Fibroblast of gingiva (primary cell): ENCODE measurements at places on chromosomes 16 and 17.
A peak's percentile ranks its signal among the peaks of the same experiment; 100 is the strongest.

GRCh38 chr16:2092256-2092620, 43.5 kb downstream of the PKD1 start:
- DNase-seq: no peak

GRCh38 chr16:12793865-12794240, 9.8 kb downstream of the CPPED1 start:
- no peak for DNase-seq

GRCh38 chr17:3965118-3965800, 1.0 kb upstream of the ATP2A3 start:
- peak; percentile 20 for DNase-seq

GRCh38 chr16:78515421-78515820, 416.0 kb downstream of the WWOX start:
- no peak for DNase-seq

DNA sequence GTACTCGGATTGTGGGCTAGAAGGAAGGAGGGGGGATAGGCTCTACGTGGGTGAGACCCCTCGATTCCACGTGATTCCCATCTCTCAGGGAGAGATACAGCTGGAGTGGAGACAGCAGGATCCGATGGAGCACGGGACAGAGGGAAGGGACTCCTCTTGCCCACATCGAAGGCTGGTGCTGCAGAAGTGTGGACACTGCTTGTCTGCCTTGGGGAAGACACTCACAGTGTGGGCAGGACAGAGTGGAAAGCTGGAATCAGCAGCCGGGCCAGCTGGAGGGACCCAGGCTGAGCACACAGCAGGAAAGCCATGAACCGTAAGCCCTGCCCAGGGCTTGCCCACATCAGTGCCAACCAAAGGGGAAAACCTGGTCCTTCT, 42.1 kb upstream of the RPH3AL start:
- DNase-seq: no peak

DNA sequence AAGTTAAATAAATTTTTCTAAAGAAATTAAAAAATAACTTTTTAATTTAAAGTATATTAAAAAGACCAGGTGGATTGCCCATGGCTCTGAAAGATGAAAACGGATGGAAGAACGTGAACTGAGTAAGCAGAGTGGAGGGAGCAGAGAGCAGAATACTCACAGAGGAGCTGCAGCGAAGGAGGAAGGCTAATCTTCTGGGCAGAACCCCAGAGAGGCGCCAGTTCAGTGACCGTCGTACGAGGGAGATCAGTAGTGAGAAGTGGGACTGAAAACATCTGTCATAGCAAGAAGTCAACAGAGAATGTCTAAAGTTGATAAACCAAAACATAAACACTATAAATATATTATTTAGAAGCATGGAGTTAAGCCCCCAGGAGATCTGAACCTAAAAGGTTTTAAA, 34.9 kb downstream of the UBE2G1 start:
- no peak for DNase-seq

GRCh38 chr16:59216291-59216690, 482.2 kb upstream of the GOT2 start:
- DNase-seq: no peak

GRCh38 chr16:82331974-82332750, 162.1 kb upstream of the MPHOSPH6 start:
- no peak for DNase-seq

GRCh38 chr17:69878661-69879060, 196.4 kb upstream of the KCNJ16 start:
- DNase-seq: no peak

DNA sequence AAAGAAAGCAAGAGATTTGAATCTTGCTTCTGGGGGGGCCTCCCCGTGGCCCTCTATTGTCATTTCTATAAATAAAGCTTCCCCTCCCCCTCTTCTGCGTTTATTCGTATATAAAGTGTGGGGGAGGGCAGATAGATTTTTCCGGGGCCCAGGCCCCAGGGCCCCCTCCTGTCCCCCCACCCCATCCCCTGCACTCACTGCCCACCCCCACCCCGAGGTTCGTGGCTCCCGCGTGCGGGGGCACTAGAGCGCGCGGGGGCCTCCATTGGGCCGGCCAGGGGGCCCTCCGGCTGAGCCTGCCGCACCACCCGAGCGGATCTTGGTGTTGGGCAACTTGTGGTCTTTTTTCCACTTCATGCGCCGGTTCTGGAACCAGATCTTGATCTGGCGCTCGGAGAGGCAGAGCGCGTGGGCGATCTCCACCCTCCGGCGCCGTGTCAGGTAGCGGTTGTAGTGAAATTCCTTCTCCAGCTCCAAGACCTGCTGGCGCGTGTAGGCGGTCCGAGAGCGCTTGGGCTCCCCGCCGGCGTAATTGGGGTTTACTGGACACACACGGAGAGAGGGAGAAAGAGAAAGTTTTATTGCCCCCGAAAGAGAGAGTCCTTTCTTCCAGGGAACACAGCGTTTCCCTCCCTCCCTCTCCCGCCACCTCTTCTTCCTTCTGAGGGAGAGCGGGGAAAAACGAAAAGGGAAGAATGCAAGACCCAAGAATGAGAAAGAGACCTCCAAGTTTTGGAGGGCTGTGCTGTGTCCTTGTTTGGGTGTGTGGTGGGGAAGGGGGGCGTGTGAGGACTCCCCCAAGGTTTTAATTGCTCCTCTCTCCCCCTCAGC, 1.5 kb downstream of the HOXB4 start:
- DNase-seq: no peak

GRCh38 chr17:56096026-56096810, 57.1 kb upstream of the ANKFN1 start:
- peak; percentile 33 for DNase-seq

- DNase-seq: no peak
Measured at GRCh38 chr17:55699181-55699860, 23.3 kb downstream of the TMEM100 start.

DNA sequence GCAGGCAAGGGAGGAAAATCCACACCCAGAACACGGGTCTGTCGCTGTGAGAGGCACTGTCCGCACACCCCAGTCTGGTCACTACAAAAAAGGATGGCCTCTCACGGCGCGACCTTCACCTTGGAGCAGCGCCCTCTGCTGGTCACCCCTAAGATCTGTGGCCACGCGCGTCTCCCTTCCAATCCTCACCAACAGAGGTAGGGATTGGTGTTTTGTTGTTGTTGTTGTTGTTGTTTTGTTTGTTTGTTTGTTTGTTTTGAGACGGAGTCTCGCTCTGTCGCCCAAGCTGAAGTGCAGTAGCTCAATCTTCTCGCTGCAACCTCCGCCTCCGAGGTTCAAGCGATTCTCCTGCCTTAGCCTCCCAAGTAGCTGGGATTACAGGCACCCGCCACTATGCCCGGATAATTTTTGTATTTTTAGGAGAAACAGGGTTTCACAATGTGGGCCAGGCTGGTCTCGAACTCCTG, 15.0 kb upstream of the C17orf58 start:
- no peak for DNase-seq
